Stimulated activated CD4-positive, alpha-beta T cell treated with anti-CD3 and anti-CD28 coated beads, TNF-alpha, amount 100 ng/mL, for 48 hours (primary cell): ENCODE measurements at places on chromosomes 4 and X.
A peak's percentile ranks its signal among the peaks of the same experiment; 100 is the strongest.

DNA sequence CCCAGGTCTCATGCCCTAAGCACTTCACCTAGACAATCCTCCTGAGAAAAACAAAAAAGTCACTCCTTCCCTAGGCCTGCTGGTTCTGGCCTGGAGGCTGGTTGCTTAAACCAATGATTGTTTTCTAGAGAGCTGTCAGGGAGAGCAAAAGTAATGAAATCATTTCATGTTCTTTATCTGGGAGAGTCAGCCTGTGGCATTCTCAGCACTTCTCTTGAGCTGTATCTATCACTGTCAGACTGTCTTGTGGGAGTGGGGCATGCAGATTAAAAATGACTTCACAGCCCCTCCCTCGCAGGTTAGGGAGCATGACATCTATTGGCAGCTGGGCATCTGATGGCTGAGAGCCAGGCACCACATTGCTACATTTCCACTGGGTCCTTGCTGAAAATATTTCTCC is 20.4 kb upstream of the TMEM154 start:
- no peak for DNase-seq

- no peak for DNase-seq
Observed at GRCh38 chrX:1181170-1181569, 31.3 kb downstream of the CRLF2 start.

- no peak for DNase-seq
Observed at GRCh38 chr4:25879991-25880651, 17.3 kb upstream of the SEL1L3 start.

- DNase-seq: no peak
Observed at GRCh38 chr4:137800861-137801260, 268.6 kb upstream of the PCDH18 start.

DNA sequence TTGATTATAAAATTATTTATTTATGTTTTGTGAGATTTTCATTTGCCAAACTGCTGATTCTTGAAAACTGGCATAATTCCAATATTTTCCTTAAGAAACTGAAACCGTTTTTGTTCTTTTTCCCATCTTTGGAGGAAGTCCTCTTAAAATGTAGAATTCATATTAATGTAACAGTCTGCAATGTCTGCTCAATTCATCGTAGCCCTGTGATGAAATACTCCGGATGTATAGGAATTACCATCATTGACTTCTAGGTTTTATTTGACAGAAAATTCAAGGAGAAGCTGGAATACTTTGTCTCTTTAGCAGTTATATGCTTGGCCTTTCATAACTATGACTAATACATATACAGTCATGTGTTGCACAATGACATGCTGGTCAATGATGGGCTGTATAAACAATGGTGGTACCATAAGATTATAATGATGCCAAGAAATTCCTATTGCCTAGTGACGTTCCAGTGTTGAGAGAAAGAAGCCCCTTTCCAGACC is 185.0 kb upstream of the GPRIN3 start:
- DNase-seq: no peak

GRCh38 chrX:71365356-71365874 is 742 bp upstream of the TAF1 start:
- DNase-seq: no peak

GRCh38 chr4:37985730-37986275 is 25.6 kb downstream of the PTTG2 start:
- DNase-seq: no peak

- peak; percentile 54 for DNase-seq
Observed at GRCh38 chr4:108031427-108032083, 41.9 kb downstream of the HADH start.

DNA sequence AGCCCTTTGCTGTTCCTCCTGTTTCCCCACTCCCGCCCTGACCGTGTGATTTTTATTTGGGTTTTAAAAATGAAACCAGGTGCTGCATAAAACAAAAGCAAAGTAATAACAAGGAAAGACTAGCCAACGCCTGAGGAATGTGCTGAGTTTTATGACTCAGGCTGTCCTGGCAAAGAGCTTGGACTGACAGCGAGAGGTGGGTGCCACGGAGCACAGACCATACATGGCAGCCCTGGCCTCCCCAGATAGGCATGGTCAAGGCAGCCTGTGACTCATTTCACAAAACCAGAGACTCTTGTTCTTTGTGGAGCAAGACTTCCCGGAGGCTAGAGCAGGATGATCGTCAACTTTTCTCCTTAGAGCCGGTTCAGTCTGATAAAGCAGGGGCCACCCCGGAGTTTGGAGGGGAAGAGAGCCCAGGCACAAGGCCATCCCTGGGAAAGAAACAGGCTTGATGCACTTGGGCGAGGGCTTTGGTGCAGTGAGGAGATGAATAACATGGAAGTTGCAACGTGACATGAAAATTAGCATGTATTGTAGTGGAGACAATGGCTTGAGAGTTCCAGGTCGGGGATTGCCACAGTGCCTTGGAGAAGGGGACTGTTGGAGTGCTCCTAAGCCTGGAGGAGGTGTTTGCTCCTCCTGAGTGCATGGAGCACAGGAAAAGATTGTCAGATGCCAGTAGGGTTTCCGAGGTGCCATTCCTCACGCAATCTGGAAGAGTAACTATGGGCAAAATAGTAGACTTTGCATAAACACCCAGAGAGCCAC is 54.8 kb downstream of the C4orf51 start:
- no peak for DNase-seq

DNA sequence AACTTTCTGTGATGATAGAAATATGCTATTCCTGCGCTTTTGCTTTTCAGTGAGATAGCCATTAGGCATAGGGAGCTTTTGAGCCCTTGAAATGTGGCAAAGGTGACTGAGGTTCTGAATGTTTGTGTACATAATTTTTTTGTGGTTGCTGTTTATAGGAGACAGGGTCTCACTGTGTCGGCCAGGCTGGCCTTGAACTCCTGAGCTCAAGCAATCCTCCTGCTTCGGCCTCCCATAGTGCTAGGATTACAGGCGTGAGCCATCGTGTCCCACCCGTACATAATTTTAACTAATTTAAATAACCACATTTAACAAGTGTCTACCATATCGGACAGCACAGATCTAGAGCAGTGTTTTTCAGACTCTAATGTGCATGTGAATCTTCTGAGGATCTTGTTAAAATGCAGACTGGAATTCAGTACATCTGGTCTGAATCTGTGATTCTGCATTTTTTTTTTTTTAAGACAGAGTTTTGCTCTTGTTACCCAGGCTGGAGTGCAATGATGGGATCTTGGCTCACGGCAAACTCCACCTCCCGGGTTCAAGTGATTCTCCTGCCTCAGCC is 45.3 kb downstream of the CASP6 start:
- DNase-seq: no peak

GRCh38 chrX:9651737-9652136 is 113.9 kb downstream of the GPR143 start:
- no peak for DNase-seq

- DNase-seq: no peak
Observed at GRCh38 chrX:21509912-21510311, 135.7 kb downstream of the CNKSR2 start.

GRCh38 chrX:70664726-70665125 is 220.1 kb downstream of the DLG3 start:
- DNase-seq: no peak

- no peak for DNase-seq
Observed at GRCh38 chr4:120139392-120139791, 72.7 kb upstream of the MAD2L1 start.

- DNase-seq: no peak
Observed at GRCh38 chr4:145920205-145920604, 18.4 kb downstream of the ZNF827 start.

GRCh38 chrX:8404471-8404870 is 60.2 kb upstream of the VCX3B start:
- no peak for DNase-seq

GRCh38 chr4:6495736-6496135 is 23.3 kb upstream of the PPP2R2C start:
- no peak for DNase-seq

DNA sequence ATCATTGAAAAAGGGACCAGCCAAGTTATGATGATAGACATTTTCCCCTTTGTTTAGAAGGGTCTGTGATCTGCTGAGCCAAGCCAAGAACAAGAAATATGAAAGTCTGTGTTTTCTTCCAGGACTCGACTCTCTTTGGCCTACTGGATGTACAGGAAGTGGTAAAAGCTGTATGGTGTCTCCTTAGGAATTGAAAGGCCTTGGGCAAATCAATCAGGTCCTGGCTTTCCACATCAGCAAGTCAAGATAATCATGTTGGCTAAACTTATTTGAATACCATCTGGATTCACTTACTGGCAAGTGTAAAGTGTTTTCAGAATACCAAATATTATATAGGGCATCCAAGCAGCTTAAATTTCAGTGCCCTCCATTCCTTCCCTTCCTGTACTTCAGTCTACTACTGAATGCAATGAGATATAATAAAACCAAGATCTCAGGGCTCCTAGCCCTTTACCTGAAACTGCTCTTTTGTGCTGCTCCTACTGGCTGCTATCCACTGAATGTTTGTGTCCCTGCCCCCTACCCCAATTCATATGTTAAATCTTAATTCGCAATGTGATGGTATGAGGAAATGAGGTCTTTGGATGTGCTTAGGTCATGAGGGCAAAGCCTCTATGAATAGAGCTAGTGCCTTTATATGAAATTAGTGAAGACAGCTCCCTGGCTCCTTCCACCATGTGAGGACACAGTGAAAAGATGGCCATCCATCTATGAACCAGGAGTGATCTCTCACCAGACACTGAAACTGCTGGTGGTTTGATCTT is 578.0 kb downstream of the SPRY1 start:
- DNase-seq: no peak

GRCh38 chrX:40543661-40544328 is 37.0 kb upstream of the ATP6AP2 start:
- DNase-seq: peak; percentile 12

GRCh38 chr4:177726111-177726510 is 283.9 kb upstream of the AGA start:
- DNase-seq: no peak

DNA sequence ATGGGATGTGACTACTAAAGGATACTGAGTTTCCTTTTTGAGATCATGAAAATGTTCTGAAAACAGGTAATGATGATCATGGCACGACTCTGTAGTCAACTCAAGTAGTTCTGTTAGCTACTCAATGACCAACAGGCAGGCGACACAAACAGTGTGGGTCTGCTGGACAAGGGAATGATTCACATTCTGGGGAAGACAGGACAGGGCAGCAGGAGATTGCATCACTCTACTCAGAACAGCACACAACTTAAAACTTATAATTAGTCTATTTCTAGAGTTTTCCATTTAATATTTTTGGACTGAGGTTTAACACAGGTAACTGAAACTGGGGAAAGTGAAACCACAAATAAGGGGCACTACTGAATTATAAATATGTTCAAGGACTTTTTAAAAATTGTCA is 365.2 kb downstream of the PRDM5 start:
- no peak for DNase-seq

DNA sequence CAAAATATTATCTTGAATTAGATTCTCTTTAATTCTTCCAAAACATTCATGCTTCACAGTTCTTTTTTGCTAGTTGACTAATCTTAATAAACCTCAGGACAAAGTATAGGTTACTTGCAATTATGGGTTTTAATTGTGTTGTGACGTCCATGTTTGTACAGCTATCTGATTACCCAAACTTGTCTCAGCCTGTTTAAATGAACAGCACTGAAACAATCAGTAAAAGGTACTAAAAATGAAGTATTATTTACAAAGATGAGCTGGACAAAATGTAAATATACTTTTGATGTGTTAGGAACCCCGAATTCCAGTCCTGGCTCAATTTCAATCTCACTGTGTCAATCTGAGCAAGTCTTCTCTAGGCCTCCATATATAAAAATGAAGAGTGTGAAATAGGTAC is 57.4 kb upstream of the SLC6A14 start:
- no peak for DNase-seq

DNA sequence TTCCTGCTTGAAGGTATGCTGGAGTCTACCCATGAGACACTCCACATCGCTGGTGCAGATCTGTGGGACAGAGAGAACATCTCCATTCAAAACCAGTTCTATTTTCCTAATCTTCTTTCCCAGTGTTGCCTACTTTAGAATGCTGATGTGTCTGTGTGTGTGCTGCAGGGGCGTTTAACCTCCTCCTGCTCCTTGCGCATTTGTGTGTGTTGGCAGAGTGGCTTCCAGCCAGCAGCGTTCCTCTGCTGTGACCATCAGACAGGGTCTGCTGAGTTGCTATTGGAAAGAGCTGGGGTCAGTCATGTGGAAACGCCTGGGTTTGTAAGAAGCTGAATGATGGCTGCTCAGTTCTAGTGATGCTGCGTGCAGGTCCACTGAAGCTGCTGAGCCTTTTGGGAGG is 223.6 kb downstream of the RBMX2 start:
- no peak for DNase-seq

- DNase-seq: no peak
Observed at GRCh38 chr4:152513078-152513477, 22.8 kb downstream of the FBXW7 start.

GRCh38 chr4:61225656-61226055 is 25.5 kb downstream of the ADGRL3 start:
- no peak for DNase-seq

DNA sequence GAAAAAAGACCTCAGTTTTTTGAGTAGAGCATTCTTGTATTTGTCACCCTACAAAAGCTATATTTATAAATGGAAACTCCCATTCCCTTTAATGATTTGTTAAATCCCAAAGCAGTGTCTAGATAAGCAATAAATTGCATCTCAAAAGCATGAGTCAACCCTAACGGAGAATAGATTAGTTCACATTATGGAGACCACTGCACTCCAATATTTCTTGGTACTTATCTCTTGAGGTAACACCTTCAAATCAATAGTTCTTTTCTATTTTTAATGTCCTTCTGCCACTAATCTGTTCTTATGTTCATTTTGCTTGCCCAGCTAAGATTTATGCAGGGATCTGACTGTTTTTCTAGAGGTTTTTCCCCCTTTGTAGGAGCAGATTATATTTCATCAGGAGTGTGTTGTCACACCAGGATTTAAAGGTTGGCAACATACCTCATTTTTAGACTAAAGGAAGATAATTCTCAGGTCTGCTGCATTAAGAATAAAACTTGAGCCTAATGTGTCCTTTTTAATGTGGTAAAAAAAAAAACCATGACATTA is 91.4 kb upstream of the ADGRG2 start:
- DNase-seq: no peak

DNA sequence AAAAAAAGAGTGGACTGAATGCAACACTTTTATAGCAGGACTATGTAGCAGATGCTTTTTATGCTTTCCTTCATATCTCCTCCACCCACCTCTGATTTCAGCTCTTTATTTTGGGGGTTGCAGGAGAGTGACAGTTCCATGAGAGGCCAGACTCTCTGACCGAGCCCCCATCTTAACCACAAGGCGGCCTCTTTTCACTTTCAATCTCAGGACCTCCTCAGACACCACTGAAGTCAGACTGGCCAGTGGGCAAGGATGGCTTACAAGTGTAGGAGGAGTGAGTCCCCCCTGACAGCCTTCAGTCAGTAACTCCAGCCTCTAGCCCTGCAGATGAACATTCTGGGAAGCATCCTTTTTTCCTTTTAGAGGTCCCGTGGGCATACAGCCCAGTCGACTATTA is 140.8 kb downstream of the FRAS1 start:
- no peak for DNase-seq

GRCh38 chr4:173051232-173051631 is 117.4 kb upstream of the GALNT7 start:
- DNase-seq: no peak

DNA sequence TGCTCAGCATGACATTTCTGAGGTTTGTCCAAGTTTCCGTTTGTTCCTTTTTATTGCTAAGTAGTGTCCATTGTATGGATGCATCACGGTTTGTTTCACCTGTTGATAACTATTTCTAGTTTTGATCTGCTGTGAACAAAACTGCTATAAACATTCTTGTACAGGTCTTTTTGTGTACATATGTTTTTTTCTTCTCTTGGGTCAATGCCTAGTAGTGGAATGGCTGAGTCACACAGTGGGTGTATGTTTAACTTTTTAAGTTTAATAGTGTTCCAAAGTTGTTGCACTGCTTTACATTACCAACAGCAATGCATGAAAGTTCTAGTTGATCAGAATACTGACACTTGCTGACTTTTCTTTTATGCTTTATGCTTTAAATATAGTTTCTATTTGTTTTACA is 76.7 kb downstream of the MAOB start:
- DNase-seq: no peak
